ENCODE measurements at places on chromosomes 13 and 19. TPM values are rescaled to one million over a fixed set of nuclear protein-coding genes. Genes with fewer than 3 reads are reported as not detected.

MADCAM1 gene
- 0.44 TPM for total RNA-seq

ZNF823 gene
- 3.8 TPM for total RNA-seq

SBK2 gene
- total RNA-seq: not detected

DNA sequence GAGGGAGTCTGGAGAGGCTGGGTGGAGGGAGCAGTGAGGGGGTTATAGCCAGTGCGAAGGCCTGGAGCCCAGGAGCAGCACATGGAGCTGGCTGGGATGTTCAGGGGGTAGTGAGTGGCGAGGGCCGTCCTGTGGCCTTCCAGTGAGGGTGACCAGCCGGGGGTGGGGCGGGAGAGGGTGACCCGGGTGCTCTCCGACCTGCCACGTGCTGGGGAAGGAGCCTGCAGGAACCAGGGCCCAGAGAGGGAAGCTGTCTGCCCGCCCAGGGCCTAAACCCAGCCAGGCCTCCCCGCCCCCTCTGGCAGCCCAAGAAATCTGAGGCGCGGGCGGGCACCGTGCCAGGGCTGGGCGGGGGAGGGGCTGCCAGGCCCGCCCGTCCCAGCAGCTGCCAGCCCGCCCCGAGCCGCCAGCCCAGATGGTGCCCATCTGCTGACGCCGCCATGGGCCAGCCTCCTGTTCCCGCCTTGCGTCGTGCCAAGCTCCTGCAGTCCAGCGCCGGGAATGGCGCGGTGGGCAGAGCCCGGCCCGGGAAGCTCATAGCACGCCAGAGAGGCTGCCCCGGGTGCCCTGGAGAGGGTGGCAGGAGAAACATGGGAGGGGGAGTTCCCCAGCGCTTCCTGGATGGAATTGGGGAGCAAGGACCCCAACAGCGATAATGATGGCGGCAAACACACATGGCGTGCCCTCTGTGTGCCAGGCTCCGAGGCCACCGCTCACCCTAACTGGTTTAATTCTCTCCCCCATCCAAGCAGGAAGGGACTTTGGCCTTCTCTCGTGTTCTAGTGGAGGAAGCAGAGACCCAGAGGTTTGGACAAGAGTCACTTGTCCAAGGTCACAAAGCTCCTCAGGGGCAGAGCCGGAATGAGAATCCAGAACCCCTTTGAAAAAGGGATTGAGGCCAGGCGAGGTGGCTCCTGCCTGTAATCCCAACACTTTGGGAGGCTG, 21.5 kb downstream of the NFIC start:
- peak; percentile 68 for DNase-seq

- DNase-seq: no peak
Measured at GRCh38 chr19:46579361-46579879, 21.7 kb upstream of the CALM3 start.

DNA sequence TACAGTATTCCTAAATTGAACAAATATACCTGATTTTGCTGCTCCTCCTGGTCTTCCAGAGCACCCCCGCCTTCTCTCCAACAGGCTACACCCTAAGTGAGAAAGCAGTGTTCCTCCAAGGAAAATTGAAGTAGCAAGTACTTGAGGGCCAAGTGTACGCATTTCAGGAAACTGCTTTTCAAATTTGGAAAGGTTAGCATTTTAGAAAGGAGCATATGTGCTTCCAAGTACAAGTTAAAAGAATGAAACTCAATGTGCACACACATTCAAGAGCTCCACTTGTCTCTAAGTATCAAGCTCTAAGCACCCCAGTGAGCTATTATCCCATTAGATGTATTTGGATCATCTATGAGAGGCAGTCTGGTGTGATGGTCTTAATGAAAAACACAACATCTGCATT, 25.8 kb downstream of the LHFPL6 start:
- DNase-seq: no peak
